CD8-positive, alpha-beta T cell (primary cell): ENCODE measurements at places on chromosomes 13 and 19. TPM values are rescaled to one million over a fixed set of nuclear protein-coding genes. Genes with fewer than 3 reads are reported as not detected.

The FCHO1 gene
- total RNA-seq: 36.7 TPM

DNA sequence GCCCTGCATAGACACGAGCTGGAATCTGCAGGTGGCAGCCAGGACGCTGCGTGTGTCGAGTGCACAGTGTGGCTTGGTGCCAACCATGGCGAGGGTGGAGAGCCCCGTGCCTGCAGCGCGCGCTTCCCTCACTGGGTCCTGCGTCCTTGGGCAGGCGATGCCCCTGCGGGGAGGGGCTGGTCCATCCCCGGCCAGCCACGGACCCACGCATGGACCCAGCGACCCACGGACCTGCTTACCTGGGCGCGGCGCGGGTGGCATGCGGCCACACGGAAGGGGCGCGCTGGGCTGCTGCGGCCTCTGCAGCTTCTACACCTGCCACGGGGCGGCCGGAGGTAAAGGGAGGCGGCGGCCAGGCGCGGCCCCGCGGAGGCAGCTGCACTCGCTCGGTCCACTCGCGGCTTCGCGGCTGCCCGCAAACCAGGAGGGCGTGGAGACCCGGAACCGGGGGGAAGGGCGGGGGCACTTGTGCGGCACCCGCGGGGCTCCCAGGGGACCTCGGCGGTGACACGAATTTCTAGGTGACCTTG is 569 bp upstream of the MCF2L start:
- peak; percentile 75 for DNase-seq

The MCEMP1 gene
- 1.5 TPM for total RNA-seq

The SEMA6B gene
- total RNA-seq: 0.08 TPM

DNA sequence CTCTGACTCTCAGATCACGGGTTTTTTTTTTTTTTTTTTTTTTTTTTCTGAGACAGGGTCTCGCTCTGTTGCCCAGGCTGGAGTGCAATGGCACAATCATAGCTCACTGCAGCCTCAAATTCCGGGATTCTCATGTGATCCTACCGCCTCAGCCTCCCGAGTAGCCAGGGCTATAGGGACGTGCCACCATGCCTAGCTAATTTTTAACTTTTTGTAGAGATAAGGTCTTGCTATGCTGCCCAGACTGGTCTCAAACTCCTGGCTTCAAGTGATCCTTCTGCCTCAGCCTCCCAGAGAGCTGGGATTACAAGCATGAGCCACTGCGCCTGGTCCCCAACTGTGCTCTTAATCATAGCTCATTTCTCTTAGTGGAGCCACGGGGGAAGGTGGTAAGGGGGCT is 4.6 kb upstream of the GRAMD1A start:
- no peak for DNase-seq

The PEAK3 gene
- total RNA-seq: not detected

- no peak for DNase-seq
These were observed 32.7 kb upstream of the MATK start for GRCh38 chr19:3818918-3819317.

The ZNF628 gene
- 27.8 TPM for total RNA-seq

- DNase-seq: no peak
These were observed 157.2 kb upstream of the OBI1 start for GRCh38 chr13:78816154-78816553.
